ENCODE measurements at places on chromosomes 1 and 21.
A peak's percentile ranks its signal among the peaks of the same experiment; 100 is the strongest.

DNA sequence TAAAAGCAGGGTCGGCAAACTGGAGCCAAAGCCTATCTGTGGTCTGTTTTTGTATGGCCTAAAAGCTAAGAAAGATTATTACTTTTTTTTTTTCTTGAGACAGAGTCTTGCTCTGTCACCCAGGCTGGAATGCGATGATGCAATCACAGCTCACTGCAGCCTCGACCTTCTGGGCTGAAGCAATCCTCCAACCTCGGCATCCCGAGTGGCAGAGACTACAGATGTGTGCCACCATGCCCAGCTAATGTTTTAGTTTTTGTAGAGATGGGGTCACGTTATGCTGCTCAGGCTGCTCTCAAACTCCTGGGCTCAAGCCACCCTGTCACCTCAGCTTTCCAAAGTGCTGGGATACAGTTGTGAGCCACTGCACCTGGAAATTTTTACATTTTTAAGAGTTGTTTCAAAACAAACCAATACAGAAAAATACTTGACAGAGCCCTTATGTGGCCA, 6.5 kb upstream of the GLRX2 start:
- DNase-seq = peak; percentile 40

DNA sequence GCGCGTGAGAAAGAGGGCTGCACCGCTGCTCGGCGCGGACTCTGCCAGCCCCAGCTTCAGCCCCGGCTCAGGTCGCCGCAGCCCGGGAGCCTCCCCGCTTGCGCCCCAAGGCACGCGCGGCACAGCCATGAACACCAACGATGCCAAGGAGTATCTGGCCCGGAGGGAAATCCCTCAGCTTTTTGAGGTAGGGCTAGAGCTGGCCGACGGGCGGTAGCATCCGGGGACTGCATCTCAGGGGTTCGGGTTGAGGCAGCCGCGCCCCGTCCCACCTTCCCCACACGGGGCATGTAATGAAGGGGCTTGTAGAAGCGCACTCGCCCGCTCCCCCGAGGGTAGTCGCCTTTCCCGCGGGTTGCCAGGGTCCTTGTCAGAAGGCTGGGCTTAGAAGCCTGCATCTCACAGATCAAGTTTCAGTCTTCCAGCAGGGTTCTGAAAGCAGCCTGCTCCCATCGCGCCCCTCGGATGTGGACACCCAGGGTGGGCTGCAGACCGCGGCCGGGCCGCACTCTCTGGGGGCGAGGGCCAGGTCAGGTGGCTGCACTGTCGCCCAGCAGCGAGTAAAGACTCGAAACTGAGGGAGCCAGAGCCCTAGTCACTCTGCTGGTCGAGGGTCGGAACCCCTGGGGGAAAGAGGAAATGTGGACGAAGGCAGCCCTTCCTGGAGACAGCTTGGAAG, 507 bp downstream of the AK5 start:
- DNase-seq = peak; percentile 25

- DNase-seq = no peak
Measured at GRCh38 chr21:41958886-41959563, 5.2 kb upstream of the C2CD2 start.

GRCh38 chr1:153957744-153958110, 685 bp downstream of the CRTC2 start:
- peak; percentile 64 for DNase-seq

DNA sequence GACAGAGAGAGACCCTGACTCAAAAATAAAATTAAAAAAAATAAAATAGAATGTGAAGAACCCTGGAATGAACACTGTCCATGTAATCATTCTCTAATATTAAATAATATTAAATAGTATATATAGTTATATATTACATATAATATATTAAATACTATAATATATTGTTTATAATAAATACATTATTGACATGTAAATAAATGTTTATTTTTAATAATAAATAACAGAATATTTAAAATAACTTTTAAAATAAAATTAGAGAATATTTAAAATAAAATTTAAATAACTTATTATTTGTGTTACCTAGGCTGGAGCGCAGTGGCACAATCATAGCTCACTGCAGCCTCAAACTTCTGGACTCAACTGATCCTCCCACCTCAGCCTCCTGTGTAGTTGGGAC, 32.1 kb downstream of the TRAF5 start:
- no peak for DNase-seq

DNA sequence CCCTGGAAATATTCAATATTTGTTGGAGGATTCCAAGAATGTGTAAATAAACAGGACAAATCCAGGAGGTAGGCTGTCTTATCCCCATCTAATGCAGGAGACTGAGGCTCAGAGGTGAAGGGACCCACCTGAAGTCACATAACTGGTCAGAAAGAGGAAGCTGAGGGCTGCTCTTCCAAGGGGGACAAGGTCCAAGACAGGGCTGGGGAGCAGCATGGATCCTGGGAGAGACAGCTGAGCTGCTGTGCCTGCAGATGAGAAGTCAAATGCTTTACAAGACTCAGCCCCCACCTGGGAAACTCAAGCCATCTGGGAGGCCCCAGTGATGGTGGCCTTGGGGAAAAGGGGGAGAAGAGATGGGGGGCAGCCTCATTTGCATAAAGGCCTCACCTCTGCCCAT, 224.4 kb downstream of the PTPRU start:
- no peak for DNase-seq

DNA sequence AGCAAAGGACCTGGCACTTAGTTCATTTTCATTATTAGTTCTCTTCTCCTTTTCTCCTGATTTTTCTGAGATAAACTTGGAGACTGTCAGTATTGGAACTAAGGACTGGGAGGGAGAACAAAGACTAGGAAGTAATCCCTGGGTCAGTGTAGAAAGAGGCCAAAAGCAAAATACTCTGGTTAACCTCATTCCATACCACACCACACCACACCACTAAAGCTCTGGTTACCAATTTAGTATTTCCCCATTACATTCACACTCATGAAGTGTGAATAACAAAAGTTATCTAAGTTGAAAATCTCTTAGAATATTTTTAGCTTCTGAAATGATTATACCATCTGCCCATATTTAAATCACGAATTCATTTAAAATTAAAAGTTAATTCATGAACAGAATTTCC, 68.9 kb upstream of the DMRTA2 start:
- DNase-seq = no peak

- no peak for DNase-seq
Measured at GRCh38 chr1:100786870-100787269, 67.3 kb downstream of the VCAM1 start.

DNA sequence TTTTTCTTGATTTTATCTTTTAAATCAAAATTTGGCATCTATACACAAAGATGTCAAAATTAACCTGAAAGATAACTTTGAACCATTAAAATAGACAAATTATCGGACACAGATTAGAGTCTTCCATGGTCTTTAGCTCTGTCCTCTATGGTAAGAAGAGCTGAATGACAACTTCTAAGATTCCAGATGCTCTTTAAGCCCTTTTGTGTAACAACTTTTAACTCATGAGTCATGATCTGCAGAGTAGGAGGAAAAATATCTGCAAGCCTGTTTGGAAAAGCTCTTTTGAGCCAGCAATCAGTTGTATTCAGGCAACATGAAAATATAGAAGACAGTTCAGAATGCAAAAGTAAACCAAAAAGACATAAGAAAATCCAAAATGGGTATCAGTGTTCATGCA, 37.8 kb downstream of the TTC13 start:
- DNase-seq = no peak

DNA sequence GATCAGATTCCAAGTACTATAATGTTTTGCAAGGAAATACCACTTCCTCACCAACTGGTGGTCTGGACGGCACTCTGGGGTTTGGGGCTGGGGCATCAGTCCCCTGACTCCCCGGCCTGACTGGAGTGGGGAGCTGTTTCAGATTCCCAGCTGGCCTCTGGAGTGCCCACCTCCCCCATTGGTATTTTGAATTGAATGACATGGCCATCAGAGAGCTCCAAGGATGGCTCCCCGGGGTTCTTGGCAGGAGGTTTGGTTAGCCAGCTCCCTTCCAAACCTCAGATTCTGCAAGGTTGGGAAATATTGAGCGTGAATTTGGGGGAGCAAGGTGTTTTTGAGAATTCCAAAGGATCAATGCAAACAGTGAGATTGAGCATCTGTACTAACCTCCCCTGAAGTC, 2.2 kb upstream of the INAVA start:
- DNase-seq = no peak

DNA sequence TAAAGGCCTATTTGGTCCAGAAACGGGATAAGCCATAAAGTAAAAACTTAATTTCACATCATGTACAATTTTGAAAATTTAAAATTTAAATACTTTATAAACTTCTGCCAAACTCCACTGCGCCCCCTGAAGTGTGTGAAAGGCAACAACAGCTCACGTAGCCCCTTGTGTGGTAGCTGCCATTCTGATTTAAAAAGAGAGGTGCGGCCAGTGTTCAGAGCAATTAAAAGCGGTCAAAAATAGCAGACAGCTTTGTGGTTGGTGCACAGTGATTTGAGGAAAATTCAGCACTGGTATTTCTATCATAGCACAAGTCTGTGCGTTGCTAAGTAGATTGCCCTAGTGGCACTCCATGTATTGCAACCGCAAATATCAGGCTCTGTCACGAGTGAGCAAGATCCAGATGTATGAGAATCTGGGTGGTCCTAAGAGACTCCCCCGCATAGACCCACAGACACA, 122.5 kb downstream of the ATG4C start:
- peak; percentile 9 for DNase-seq

- DNase-seq = no peak
Measured at GRCh38 chr21:37534431-37534830, 167.9 kb downstream of the DYRK1A start.

- DNase-seq = no peak
Measured at GRCh38 chr1:165697491-165697880, 876 bp downstream of the ALDH9A1 start.

DNA sequence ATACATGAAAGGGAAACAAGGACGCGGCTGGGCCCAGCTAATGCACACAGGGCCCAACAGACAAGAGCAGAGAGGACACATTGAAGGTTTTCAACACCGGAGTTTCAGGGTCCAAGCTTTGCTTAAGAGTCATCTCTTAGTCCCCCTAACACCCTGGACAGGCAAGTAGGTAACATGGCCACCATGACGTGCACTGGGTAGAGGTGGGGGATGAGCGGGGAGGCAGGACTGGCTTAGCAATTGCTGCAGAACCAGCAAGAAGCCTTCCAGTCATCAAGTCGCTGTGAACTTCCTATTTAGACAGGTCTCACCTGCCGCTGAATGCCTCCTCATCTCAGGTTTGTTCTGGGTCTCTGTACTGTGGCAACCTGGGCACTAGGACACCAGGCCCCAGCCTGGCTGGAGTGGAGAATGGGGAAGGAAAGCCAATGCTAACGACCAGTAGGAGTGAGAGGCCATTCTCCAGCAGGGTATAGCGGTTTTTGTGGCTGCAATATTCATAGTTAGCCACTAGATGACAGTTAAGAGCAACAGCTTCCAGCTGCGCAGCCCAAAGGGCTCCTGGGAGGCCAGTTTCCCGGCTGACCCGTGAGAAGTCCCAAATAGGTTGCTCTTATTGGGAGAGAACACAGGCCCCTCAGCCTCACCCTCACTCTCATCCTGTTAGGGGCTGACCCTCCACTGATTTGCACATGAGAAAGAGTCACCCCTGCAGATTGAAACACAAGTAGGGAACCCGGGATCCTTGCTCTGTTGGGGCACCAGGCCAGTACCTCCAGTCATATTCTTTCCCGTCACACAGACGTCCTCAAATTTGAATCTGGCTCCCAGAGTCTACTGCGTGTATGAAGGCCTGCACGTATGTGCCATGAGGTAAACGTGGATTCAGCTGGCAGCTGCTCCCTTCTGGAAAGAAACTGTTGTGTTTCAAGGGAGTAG, 6.0 kb upstream of the PIGC start:
- peak; percentile 72 for DNase-seq

DNA sequence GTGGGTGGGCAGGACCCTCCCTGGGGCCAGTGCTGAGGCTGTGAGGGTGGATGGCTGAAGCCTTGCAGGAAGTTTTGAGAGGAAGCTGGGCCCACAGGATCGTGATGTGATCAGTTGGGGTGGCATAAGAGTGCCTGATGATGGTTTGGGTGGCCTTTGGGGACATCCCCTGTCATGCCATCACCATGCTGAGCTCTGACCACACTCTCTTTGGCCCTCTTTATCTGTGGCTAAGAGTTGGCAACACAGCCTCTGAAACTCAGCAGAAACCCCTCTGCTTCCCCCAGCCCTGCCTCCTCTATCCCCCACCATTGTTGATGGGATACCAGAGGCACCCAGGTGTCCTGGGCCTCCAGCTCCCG, 19.8 kb downstream of the MIIP start:
- DNase-seq = no peak

- DNase-seq = no peak
Measured at GRCh38 chr1:11898831-11899467, 27.3 kb downstream of the KIAA2013 start.

DNA sequence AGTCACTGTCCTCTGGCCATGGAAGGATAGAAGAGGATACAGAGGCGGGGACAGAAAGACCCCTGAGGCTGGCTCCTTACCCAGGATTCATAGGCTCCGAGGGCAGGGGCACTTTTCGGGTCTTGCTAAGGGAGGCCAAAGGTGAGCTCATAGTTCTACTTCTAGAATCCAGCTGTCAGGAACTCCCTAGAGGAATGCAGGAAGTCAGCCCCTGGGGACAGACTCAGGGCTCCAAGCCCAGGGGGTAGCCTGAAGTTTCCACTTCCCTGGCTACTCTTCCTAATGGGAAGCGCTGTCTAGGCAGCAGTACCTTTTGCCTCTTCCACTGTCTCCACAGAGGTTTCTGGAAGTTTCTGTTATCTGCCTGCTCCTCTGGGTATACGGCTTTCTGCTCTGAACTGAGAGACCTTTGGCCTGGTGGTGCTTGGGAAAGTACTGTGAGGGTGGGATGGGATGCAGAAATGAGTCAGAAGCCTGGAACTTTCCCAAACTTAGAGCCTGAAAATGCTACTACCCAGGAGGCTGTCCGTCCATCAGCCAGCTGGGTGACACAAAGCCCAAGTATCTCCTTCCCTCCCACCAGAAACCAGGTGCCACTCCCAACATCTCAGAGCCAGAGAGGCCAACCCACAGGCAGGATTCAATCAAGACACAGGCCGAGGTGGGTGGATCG, 3.6 kb downstream of the UBXN11 start:
- DNase-seq = no peak

DNA sequence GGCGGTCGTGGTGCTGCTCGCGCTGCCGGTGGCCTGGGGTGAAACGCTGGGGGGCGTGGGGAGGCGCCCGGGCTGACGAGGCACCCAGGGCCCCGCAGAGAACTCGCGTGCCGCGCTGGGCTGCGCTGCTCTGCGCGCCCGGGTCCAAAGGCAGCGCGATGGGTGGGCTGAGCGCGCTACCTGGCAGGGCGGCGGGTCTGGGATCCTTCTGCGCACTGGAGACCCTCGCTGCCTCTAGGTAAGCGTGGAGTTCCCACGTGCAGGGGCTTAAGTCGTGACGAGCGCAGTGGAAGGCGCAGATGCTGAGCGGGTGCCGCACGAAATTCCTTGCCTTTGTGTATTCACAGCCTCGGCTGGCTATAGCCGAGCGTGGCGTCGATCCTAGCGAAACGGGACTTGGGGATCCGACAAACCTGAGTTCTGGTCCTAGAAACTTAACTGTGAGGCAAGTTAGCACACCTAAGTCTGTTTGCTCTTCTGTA, 24.6 kb downstream of the CR1L start:
- no peak for DNase-seq

GRCh38 chr1:172662464-172663109, 3.7 kb downstream of the FASLG start:
- peak; percentile 98 for DNase-seq
